ENCODE measurements at places on chromosomes 6 and 20. TPM values are rescaled to one million over a fixed set of nuclear protein-coding genes. Genes with fewer than 3 reads are reported as not detected.

Gene ZNF391
- total RNA-seq: 1.5 TPM

Gene HLA-DPA1
- total RNA-seq: 14.9 TPM

Gene COX4I2
- not detected for total RNA-seq

Gene ENPP3
- total RNA-seq: 0.11 TPM

Gene SIRPB2
- total RNA-seq: not detected

Gene RSPO3
- total RNA-seq: not detected

Gene BNIP5
- not detected for total RNA-seq

Gene NR2E1
- total RNA-seq: not detected

Gene JPH2
- total RNA-seq: 155 TPM

Gene GSTA4
- total RNA-seq: 26.5 TPM

Gene FNDC11
- total RNA-seq: 0.79 TPM

Gene ATP6V1G2
- 1.2 TPM for total RNA-seq
